CD4-positive, alpha-beta T cell treated with Interleukin-1 beta for 1 hour (primary cell): ENCODE measurements at places on chromosomes 5 and 9.

DNA sequence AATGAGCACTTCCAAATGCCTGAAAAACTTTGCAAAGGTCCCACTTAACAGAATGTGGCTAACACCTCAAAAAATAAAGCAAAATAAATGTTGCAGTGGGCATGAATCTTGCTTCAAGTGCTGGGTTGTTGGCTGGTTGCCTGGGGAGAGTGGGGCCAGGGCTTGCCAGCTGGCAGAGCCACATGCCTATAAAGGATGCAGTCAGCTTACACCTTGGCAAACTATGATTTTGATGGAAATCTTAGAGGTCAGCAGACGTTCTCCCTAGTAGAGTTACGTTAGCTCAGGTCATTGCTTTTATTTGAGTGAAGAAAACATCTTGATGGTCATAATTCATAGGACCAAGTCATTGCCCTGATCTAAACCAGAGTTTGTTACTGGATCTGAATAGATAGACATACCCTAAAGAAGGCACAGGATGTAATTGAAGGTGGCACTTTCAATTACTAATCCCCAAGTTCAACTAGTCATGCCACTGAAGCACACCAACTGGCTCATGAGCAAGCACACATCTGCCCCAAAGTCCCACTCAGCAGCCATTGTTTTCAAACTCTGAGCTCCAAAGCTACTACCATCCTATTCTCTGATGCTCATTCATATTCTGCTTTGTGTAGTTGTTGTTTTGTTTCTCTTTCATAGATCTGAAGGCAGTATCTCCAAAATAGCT, 51.2 kb upstream of the ZSWIM6 start:
- DNase-seq = no peak

DNA sequence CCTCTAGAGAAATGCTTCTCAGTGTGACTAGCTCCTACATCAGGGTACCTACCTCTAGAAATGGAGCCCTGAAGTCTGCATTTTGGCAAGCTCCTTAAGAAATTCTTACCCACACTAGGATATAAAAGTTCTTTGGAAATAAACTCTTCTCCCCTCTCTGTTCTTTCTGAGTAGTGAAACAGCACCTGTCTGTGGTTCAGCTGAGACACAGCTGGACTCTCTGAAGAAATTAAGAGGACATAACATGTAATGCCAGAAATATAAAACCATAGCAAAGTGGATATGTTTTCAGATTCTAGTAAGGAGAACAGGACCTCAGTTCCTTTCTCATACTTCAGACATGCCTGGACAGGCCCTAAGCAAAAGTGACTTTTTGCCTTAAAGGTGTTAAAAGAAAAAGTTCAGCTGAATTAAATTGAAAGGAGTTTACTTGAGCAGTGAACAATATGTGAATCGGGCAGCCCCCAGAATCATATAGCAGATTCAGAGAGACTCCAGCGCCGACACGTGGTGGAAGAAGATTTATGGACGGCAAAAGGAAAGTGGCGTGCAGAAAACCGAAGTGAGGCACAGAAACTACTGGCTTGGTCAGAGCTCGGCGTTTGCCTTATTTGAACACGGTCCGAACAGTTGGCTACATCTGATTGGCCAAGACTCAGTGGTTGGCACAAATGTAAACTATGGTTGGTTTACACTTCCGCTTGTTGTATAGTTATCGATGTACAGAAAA, 64.5 kb downstream of the PRKACG start:
- no peak for DNase-seq

DNA sequence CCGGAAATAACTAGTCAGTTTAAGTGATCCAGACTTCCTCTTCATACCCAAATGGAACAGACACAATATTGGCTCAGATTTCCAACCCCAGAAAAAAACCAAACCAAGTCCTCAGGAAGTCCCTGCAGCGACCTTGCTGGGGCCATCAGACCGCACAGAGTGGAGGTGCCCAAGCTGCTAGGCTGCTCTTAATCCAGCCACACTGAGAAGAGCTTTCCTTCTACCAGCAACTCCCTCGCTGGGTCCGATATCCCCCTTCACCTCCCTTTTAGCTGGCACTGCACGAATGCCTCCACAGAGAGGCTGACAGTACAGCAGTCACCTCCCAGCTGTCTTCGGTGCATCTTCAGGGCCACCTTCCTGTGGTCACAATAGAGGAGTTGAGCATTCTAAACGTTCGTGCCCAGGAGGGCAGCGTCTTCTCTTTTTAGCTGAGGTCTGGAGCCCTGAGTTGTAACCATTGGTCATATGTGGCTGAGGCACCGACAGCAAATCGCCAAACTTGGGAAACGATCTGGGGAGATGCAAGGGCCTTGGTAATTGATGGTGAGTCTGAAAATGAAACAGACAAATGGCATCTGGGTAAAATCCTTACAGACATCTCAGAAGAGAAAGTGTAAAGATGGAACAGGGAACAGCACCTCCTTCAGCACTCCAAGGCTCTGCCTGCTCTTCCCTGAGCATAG, 5.7 kb downstream of the NAIF1 start:
- DNase-seq = no peak

- DNase-seq = no peak
Measured at GRCh38 chr5:10418654-10419345, 22.9 kb upstream of the ROPN1L start.
